ENCODE measurements at places on chromosomes 3 and 15.

GRCh38 chr3:160200353-160200752 lies 24.9 kb upstream of the C3orf80 start:
- DNase-seq: no peak
- H3K4me3 ChIP-seq: no peak overlapping the region
- no peaks in the 10 kb centered on the region for H3K4me1 ChIP-seq
- no peaks in the 10 kb centered on the region for H3K27me3 ChIP-seq
- no peaks in the 10 kb centered on the region for H3K36me3 ChIP-seq

- no peaks in the 10 kb centered on the region for H3K36me3 ChIP-seq
- H3K27me3 ChIP-seq: no peaks in the 10 kb centered on the region
- no peaks in the 10 kb centered on the region for H3K4me1 ChIP-seq
- H3K4me3 ChIP-seq: no peak overlapping the region
- DNase-seq: no peak
- no peak overlapping the region for H3K27ac ChIP-seq
Measured at GRCh38 chr3:103082501-103082900, 647.7 kb downstream of the ZPLD1 start.

GRCh38 chr3:63364495-63364894 lies 86.4 kb downstream of the SYNPR start:
- no peak overlapping the region for H3K27ac ChIP-seq
- H3K4me1 ChIP-seq: no peaks in the 10 kb centered on the region
- H3K36me3 ChIP-seq: no peaks in the 10 kb centered on the region
- no peaks in the 10 kb centered on the region for H3K27me3 ChIP-seq

DNA sequence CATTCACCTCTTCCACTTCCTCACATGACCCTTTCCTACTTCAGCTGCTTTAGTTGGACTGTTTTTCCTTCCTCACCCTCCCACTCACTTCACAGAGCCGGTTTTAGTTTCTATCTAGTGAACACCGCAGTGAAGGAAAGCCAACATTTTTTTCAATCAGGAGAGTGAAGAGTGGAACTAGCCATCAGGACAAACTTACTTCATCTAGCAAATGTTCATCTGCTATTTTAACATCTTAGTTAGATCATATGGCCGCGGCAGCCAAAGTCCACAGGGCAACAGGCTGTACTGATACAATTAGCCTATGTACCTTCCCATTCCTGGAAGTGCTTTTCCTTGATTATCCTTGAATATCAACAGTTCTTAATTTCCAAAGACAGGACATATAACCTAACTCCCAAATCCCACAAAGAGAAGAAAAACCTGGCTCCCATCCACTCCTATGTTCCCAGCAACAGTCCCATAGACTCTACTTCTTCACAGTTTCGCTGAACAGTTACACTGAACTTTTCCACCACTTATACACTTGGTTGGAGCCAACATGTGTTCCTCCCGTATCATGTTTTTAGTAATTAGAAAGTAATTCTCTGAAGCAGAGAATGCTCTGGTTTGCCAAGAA lies 456.2 kb upstream of the THBS1 start:
- H3K27ac ChIP-seq: no peak overlapping the region
- no peak for DNase-seq
- H3K4me1 ChIP-seq: peaks cover 42% of the 10 kb centered on the region
- no peak overlapping the region for H3K4me3 ChIP-seq

- no peak for DNase-seq
- no peaks in the 10 kb centered on the region for H3K36me3 ChIP-seq
- no peak overlapping the region for H3K4me3 ChIP-seq
- H3K4me1 ChIP-seq: no peaks in the 10 kb centered on the region
- H3K27me3 ChIP-seq: peaks cover 36% of the 10 kb centered on the region
Measured at GRCh38 chr3:64563751-64564150, 124.0 kb downstream of the ADAMTS9 start.

GRCh38 chr15:75554717-75555116 lies 24.4 kb downstream of the PTPN9 start:
- H3K4me3 ChIP-seq: no peak overlapping the region
- no peaks in the 10 kb centered on the region for H3K36me3 ChIP-seq
- H3K27me3 ChIP-seq: no peaks in the 10 kb centered on the region
- H3K4me1 ChIP-seq: no peaks in the 10 kb centered on the region
- DNase-seq: no peak

DNA sequence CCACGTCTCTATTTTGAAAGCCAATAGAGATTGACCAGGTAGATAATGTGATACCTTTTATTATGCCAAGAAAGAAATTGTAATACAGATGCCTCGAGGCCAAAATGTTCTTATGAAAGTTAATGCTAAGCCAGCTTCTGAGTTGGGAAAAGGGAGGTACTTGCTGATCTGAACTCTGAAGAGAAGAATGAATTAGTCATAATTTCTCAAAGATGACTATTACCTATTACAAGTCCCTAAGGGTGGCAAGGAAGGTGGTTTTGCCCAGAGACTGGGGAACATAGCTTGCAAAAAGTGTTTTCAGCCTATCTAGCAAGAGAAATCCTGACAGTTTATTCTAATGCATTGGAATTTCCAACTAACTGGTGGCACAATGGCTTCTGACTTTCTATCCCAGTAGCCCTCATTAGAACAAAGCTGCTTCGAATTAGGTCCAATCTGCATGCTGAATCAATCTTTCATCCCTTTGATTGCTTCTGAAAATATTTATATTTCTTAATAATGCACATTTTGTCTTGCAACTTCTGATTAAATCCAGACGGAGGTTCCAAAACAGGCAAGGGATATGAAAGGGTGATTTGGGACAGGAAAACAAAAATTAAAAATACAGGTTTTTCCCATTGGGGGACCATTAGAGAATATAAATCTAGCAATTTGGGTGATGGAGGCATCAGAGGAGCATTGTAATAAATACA lies 17.7 kb upstream of the NR2F2 start:
- no peaks in the 10 kb centered on the region for H3K36me3 ChIP-seq
- no peaks in the 10 kb centered on the region for H3K27me3 ChIP-seq
- peaks cover 20% of the 10 kb centered on the region for H3K4me1 ChIP-seq
- H3K4me3 ChIP-seq: no peak overlapping the region

GRCh38 chr3:140500473-140500872 lies 177.4 kb upstream of the TRIM42 start:
- H3K36me3 ChIP-seq: no peaks in the 10 kb centered on the region
- H3K4me3 ChIP-seq: no peak overlapping the region
- no peak for DNase-seq
- H3K4me1 ChIP-seq: no peaks in the 10 kb centered on the region
- H3K27me3 ChIP-seq: peaks cover 33% of the 10 kb centered on the region

DNA sequence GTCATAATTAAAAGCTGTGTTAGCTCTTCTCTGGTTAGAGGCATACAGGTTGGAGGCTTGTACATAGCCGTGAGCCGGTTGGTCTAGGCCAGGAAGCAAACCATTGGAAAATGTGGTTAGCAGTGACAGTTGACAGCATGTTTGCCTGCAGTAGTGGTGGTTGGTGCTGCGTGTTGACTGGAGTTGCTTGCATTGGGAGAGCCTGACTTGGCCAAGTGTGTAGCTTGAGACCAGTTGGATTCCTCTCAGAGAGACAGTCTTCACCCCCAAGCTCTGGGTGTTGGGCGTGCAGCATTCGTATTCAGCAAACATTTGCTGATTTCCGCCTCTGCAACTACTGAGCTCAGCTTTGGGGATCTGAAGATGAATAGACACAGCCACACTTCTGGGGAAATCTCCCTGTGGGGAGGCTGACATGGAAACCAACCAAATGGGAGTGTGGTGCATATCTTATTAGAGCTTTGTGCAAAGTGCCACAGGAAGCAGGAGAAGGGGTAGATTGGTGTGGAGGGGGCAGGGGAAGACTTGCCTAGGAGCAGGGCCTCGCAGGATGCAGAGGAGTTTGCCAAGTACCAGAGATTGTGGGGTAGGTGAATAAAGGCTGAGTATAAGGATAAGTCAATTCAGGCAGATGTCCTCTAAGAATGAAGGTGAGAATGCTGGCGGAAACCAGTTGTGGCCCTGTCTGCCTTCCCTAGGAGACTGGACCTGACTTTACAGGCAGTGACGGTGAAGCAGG lies 83.5 kb downstream of the IGF1R start:
- H3K4me1 ChIP-seq: peaks cover 27% of the 10 kb centered on the region
- H3K27me3 ChIP-seq: no peaks in the 10 kb centered on the region
- no peak overlapping the region for H3K27ac ChIP-seq
- no peaks in the 10 kb centered on the region for H3K36me3 ChIP-seq

- no peak overlapping the region for H3K27ac ChIP-seq
- H3K4me1 ChIP-seq: peaks cover 4% of the 10 kb centered on the region
- no peak for DNase-seq
- H3K36me3 ChIP-seq: no peaks in the 10 kb centered on the region
- H3K4me3 ChIP-seq: no peak overlapping the region
- no peaks in the 10 kb centered on the region for H3K27me3 ChIP-seq
Measured at GRCh38 chr15:64051407-64052259, 5.3 kb upstream of the DAPK2 start.

GRCh38 chr15:35557012-35557411 lies 11.0 kb upstream of the DPH6 start:
- H3K27ac ChIP-seq: peak overlapping the region; percentile 4
- no peaks in the 10 kb centered on the region for H3K27me3 ChIP-seq
- DNase-seq: no peak
- peaks cover 12% of the 10 kb centered on the region for H3K4me1 ChIP-seq
- no peaks in the 10 kb centered on the region for H3K36me3 ChIP-seq
- H3K4me3 ChIP-seq: no peak overlapping the region

GRCh38 chr3:115227461-115227860 lies 80.4 kb upstream of the ZBTB20 start:
- no peaks in the 10 kb centered on the region for H3K36me3 ChIP-seq
- H3K27ac ChIP-seq: no peak overlapping the region
- no peak for DNase-seq
- H3K4me3 ChIP-seq: no peak overlapping the region
- no peaks in the 10 kb centered on the region for H3K4me1 ChIP-seq

- DNase-seq: no peak
- H3K27ac ChIP-seq: no peak overlapping the region
- no peaks in the 10 kb centered on the region for H3K27me3 ChIP-seq
- H3K36me3 ChIP-seq: no peaks in the 10 kb centered on the region
- no peaks in the 10 kb centered on the region for H3K4me1 ChIP-seq
- H3K4me3 ChIP-seq: no peak overlapping the region
Measured at GRCh38 chr3:156209631-156210335, 89.4 kb downstream of the KCNAB1 start.

GRCh38 chr3:127899766-127900165 lies 15.3 kb upstream of the KBTBD12 start:
- DNase-seq: no peak
- no peak overlapping the region for H3K27ac ChIP-seq
- H3K4me3 ChIP-seq: no peak overlapping the region
- no peaks in the 10 kb centered on the region for H3K36me3 ChIP-seq

DNA sequence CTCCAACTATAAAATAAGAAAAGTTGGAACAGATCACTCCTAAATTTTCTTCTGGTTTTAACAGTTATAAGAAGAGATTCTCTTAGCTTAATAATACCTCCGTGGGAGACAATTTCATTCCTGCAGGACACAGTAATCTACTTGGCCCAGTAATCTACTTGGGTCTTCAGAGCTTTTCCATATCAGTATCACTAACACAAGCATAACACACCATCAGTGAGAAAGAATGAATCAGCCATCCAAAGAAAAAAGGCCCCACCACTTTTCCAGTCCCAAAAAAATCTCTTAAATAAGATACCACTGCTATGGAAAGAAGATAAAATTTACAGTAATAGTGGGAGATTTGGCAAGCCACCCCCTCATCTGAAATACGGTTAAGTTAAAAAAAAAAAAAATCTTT lies 20.2 kb downstream of the SIN3A start:
- DNase-seq: no peak
- no peaks in the 10 kb centered on the region for H3K27me3 ChIP-seq
- no peaks in the 10 kb centered on the region for H3K4me1 ChIP-seq
- no peak overlapping the region for H3K4me3 ChIP-seq
- H3K36me3 ChIP-seq: peaks cover 11% of the 10 kb centered on the region

DNA sequence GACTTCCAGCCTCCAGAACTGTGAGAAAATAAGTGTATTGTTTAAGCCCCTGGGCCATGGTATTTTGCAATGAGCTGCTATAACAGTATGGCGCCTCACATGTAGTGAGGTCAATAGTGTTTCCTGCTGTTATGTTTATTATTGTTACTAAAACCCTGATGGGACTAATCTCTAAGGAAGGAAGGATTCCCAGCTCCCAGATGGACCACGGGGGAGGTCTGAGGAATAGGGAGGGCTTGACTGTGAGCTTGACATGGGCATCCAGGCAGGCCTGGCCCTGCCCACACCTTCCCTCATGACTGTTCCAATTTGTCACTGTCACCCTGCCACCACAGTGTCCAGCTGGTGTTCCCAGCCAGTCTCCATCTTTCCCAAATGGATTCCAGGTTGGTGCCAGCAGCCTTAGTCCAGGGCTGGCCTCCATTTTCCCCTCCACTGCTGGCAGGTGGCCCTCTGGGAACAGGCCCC lies 14.5 kb upstream of the SLC41A3 start:
- H3K4me3 ChIP-seq: no peak overlapping the region
- H3K27me3 ChIP-seq: no peaks in the 10 kb centered on the region
- H3K36me3 ChIP-seq: no peaks in the 10 kb centered on the region
- H3K4me1 ChIP-seq: no peaks in the 10 kb centered on the region

- no peaks in the 10 kb centered on the region for H3K4me1 ChIP-seq
- peak; percentile 26 for DNase-seq
- H3K36me3 ChIP-seq: no peaks in the 10 kb centered on the region
- H3K27ac ChIP-seq: no peak overlapping the region
Measured at GRCh38 chr3:121855555-121855954, 20.5 kb downstream of the EAF2 start.

- no peak overlapping the region for H3K27ac ChIP-seq
- H3K4me3 ChIP-seq: no peak overlapping the region
- H3K4me1 ChIP-seq: no peaks in the 10 kb centered on the region
- DNase-seq: peak; percentile 58
Measured at GRCh38 chr3:129824926-129825541, 68.5 kb downstream of the TMCC1 start.

- DNase-seq: no peak
- no peak overlapping the region for H3K27ac ChIP-seq
- no peaks in the 10 kb centered on the region for H3K27me3 ChIP-seq
- H3K36me3 ChIP-seq: no peaks in the 10 kb centered on the region
Measured at GRCh38 chr15:31330111-31330785, 3.6 kb downstream of the KLF13 start.

DNA sequence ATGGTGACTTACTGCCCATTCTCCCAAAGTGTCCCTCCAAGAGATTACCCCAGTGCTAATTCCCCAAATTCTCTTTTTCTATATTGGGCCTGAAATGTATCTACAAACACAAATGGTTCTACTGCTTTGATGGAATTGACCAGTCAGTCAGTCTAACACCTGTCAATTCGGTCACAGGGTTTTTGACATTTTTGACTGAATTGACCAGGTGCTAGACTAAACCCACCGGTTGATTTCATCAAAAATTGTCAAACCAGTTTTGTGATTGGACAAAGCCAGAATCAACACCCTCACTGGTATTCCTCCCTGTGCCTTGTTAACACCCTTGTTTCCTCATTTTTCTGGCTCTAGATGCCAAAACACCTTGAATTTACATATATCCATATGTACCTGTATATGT lies 398.4 kb upstream of the NR2F2 start:
- no peak overlapping the region for H3K4me3 ChIP-seq
- no peak overlapping the region for H3K27ac ChIP-seq
- peaks cover 11% of the 10 kb centered on the region for H3K4me1 ChIP-seq
- H3K27me3 ChIP-seq: no peaks in the 10 kb centered on the region
- no peaks in the 10 kb centered on the region for H3K36me3 ChIP-seq
- DNase-seq: no peak

- H3K4me3 ChIP-seq: no peak overlapping the region
- H3K27ac ChIP-seq: no peak overlapping the region
- 0 out of 2 replicates have a peak, but pooled peaks cover 4% of the 10 kb centered on the region for H3K36me3 ChIP-seq
- no peaks in the 10 kb centered on the region for H3K27me3 ChIP-seq
- DNase-seq: no peak
- H3K4me1 ChIP-seq: no peaks in the 10 kb centered on the region
Measured at GRCh38 chr3:100297784-100298183, 36.8 kb upstream of the NIT2 start.

Measured in HCT116 (cell line).